NCI-H446 (cell line): ENCODE measurements at places on chromosomes 2 and 18.

- DNase-seq, result no peak
Observed at GRCh38 chr18:36058674-36059073, 8.7 kb downstream of the RPRD1A start.

- DNase-seq, result no peak
Observed at GRCh38 chr2:186328838-186329237, 157.2 kb upstream of the ZC3H15 start.

GRCh38 chr18:22694954-22695353 is 238.2 kb upstream of the RBBP8 start:
- no peak for DNase-seq

GRCh38 chr2:37698931-37699481 is 27.6 kb upstream of the CDC42EP3 start:
- no peak for DNase-seq

DNA sequence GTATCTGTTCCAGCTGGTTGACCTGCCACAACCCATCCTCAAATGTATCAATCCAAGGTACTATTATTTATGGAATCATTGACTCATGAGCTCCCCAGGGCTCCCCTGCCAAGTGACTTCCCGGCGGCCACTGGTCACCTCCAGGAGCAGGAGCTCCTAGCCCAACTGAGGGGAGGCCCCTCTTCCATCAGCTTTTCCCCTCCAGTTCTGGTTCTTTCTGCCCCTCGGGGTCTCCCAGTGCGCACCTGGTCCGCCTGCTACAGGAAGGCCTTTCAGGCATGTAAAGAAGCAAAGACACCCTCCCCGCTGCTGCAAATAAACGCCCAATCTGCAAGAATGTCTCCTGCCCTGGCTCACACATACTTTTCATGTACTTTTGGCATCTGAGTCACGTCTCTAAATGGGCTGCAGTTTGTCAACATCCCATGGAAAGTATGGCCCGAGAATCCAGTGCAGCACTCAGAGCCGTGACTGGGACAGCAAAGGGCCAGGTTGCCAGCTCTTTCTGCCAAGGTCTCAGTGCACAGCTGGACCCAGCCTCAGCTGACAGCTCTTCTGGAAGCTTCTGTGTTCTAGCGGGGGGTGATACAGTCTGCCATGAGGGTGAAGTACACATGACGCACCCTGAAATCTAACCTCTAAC is 41.4 kb downstream of the KLHL29 start:
- no peak for DNase-seq

GRCh38 chr18:70293166-70293565 is 4.3 kb downstream of the SOCS6 start:
- no peak for DNase-seq

DNA sequence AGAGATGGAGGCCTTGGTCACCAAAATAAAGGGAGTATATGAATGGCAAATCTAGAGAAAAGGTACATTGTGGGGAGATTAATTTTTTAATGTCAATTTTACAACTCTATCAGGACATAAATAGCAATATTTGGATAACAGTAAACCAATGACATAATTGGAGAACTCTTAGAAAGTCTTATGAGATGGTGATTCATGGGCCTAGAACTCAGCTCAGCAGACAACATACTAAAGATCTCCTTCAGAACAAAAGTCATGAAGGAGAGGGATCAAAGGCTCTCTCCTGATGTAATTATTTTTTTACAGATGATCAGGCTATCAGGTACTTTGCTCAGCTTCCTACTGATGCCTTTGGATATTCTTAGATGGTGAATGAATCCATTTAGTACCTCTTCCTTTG is 90.0 kb downstream of the CRACDL start:
- no peak for DNase-seq

DNA sequence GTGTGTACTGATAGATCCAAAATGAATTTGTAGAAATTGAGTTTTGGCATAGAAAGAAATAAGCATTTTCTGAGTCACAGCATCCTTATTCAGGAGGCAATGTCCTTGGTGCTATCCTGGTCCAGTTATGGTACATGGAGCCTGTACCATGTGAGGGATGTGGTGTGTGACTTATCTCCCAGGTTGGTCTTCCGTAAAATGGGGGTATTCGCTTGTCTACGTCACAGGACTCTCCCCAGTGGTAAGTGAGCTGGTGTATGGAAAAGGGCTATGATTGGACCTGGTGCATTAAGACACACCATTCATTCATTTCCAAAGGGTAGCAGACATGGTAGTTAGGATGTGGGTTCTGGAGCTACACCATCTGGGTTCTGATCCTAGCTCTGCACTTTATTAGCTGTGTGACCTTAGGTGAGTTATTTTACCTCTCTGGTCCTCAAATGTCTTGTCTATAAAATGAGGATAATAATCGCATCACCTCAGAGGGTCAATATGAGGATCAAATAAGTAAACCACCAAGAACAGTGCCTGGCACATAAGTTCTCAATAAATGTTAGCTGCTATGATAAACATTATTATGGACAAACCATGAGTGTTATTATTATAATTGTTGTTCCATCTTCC is 119.2 kb downstream of the MYCN start:
- no peak for DNase-seq

GRCh38 chr2:165109915-165110314 is 93.9 kb downstream of the SCN3A start:
- DNase-seq, result no peak

DNA sequence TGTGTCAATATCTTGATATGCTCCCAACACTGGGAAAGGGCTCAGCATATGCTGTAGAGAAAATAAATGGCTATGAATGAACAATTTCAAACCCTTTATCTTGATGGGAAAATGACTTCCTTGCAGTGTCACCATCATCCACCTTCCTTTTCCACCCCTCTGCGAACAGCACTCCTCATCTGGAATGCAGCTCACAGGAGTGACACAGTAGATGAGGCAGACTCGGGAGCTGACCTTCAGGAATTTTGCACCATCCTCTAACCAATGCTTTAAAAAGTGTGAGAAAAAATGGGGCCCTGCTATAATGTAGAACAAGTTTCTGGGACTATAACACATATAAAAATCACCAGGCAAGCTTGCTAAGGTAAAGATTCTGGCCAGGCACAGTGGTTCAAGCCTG is 41.3 kb upstream of the YPEL5 start:
- no peak for DNase-seq

- DNase-seq, result no peak
Observed at GRCh38 chr2:104976603-104977120, 61.2 kb upstream of the MRPS9 start.

- DNase-seq, result no peak
Observed at GRCh38 chr18:33355263-33355662, 85.3 kb downstream of the CCDC178 start.

DNA sequence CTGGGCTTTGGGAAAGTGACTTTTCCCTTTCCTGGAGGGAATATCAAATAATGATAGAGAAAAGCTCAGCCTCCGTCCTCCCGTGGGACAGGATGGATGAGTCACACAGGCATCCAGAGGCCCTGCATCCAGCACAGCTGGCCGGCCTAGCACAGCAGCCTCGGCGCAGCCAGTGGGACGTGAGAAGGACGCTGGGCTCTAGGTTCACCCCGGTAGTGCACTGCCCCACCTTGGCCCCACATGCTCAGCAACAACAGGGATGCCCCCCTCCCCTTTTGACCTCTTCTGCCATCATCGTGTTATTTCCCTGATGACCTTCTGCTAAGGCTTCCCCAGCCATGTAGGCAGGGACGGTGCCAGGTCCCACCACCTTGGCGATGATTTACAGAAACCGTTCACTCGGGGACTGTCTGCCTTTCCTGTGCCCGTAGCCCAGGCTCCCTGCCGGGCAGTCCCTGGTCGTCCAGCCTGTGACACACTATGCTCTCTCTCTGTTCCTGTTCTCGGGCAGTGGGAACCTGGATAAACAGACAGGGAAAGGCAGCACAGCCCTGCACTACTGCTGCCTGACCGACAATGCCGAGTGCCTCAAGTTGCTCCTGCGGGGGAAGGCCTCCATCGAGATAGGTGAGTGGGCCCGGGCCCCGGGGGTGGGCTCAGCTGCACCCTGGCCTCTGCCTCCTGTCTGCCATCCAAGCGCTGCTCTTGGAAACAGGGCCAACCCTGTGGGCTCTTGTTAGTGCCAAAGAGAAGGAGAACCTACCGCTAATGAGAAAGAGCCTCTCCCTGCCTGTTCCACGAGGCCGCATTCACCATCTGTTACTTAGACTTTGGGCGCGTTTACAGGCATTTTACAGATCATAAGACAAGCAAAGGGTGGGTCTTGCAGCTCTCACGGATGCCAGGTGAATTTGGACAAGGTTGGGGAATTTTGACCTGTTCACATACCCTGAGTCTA is 44.6 kb downstream of the ITGB1BP1 start:
- peak; percentile 77 for DNase-seq

DNA sequence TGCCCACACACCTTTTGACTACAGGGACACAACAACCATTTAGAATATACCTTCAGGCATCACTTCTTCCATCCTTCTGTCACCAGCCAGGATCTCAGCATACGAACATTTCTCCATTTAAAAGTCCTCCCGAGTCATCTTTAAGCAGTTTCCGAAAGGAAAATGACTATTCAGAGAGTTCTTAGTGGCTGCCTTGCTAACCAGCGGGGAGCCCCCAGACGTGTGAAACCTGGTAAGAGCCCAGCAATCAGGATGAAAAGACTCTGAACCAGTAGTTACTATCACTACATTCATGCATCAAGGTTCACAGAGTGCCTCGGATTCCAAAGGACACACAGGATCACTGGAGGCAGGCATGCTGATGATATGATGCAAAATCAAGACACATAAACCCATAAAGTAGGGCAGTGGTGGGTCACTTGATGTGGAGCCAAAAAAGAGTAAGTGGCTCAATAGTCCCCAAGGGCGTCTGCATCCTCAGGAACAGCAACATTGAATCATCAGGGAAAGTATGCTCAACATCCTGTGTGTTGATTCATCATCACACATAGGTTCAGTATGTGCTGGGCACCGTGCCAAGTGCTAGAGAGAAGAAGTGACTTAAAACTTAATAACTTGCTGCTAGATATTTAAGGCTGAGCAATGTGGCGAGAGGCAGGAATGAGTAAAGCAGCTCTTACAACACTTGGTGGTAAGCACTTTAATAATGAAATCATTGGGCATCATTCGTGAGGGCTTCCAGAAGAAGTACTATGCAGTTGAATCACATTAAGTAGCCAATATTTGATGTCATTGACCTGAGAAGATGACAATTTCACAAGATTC is 4.4 kb downstream of the CCL20 start:
- peak; percentile 4 for DNase-seq

DNA sequence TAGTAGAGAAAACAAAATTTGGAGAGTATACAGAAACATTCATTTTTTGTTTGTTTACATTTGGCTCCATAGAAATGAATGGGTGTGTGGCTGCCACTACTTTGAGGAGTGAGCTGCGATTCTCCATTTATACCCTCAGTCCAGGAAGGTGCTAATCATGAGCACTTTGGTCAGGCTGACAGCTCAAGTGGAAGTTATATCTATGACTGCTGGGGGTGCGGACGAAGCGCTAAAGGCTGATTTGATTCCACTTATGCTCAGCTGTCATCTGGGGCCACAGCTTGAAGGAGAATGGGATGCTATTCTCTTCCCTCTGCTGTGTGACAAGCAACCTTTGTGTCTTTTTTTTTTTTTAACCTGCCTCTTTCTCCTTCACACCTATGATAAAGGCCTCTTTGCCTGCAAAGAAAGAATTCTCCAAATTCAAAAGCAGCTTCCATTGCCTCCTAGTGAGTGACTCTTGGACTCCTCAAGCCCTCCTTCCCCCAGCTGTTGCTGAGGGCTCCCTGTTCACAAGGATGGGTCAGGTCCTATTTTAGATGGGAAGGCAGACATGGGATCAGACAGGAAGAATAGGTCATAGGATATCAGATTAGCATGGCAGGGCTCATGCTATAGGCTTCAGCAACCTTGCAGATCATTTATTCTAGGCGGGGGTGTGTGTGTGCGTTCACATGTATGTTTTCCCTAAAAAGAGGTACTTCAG is 201.6 kb downstream of the SETBP1 start:
- DNase-seq, result no peak

GRCh38 chr2:130827502-130828251 is 9.0 kb upstream of the ARHGEF4 start:
- DNase-seq, result no peak

- DNase-seq, result no peak
Observed at GRCh38 chr18:5214583-5215351, 17.7 kb upstream of the AKAIN1 start.

DNA sequence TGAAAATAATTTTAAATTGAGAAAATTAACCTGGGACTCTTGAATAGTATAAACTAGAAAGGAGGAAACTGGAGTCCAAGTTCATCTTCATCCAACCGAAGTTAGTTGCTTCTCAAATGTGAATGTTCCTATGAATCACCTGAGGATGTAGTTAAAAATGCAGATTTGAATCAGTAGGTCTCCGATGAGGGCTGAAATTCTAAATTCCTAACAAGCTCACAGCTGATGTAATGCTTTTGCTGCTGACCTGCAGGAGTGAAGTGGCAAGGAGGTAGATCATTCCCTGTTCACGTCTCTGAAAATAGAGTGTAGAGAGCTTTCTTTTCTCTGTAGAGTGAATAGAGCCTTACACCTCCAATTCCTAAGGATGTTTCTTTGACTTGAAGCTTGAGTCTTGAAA is 685.5 kb downstream of the CPS1 start:
- no peak for DNase-seq

GRCh38 chr2:219578811-219579613 is 6.9 kb downstream of the INHA start:
- DNase-seq, result no peak

- peak; percentile 81 for DNase-seq
Observed at GRCh38 chr2:54065411-54065810, 50.0 kb upstream of the ACYP2 start.

GRCh38 chr18:28123401-28124030 is 53.4 kb downstream of the CDH2 start:
- DNase-seq, result no peak

DNA sequence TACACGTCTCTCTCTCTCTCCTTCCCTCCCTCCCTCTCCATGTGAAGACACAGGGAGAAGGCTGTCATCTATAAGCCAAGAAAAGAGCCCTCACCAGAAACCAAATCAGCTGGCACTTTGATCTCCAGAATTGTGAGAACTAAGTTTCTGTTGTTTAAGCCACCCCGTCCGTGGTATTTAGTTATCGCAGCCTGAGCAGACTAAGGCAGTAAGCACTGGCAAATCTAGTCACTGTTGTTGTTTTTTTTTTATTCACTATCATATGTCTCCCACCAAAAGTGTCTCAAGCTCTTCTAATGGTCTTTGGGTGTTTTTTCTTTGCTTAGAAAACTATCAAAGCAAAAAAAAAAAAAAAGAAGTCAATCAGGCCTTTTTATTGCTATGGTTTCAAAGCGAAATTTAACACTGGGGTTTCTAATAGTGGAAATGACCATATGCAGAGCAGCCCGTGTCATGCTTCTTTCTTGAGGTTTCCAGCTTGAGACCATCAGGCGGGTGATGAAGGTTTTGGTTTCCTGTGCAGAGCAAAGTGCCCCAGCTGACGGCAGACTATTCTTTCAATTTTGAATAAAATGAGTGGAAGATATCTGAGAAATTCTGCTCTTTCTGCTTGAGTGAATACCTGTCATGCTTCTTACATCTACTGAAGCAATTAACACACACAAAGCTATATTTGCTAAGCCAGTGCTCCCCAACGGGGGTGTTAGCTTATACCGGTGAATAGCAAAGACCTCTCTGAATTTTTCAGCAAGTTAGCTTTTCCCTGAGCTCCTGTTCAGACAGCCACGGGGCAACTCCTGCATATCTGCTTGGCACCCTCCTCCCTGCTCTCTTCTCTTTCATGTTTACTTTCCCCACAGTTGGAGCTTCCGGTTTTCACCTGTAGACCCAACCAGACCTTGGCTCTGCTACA is 394.1 kb upstream of the ATP5MC3 start:
- DNase-seq, result no peak
